ENCODE measurements at places on chromosomes 13 and 19.

- DNase-seq: no peak
Observed at GRCh38 chr13:44193731-44194130, 179.9 kb upstream of the SERP2 start.

DNA sequence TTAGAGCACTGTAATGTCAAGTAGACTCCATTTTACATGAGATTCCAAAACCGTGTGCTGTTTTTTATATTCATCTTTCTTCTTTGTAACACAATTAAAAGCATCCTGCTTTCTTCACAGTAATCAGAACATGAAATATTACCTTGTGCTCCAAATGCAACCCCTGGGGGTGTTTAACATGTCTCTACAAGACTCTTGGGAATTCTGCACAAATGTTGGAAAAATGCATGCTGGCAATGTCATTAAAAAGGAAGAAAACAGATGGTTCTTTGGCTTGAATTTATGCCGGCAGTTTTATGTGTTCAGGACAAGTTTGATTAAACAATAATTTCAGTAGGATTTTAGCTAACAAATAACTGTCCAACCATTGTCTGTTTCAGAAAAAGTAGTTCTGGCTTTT, 159.1 kb downstream of the LIG4 start:
- DNase-seq: no peak

DNA sequence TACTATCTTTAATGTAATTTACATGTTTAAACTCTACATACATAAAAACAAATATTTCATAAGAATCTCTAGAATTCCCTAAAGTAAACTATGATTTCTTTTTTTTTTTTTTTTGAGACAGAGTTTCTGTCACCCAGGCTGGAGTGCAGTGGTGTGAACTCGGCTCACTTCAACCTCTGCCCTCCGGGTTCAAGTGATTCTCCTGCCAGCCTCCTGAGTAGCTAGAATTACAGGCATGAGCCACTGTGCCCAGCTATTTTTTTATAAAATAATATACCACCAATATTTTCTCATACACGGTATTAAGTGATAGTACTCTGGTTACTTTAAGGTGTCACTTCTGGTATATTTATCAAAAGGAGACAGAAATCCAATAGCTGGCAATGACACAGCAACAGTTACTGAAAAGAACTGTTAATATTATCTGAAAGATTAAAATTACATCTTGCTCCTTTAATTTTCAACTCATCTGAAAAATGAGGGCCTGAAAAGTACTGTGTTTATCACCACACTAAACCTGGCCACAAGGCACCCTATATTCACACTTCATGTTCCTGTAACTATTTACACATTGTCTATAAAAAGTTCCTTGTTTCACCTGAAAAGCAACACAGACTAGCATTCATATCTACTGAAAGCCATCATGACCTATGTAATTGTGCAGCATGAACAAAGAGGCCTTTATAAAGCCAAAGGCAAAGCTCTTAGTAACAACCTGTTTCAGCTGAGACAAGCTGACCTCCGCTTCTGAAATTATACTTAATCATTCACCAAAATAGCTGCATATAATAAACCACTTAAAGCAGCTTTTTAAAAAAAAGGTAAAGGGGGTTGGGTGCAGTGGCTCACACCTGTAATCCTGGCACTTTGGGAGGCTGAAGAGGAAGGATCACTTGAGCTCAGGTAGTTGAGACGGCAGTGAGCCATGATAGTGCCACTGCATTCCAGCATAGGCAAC, 106.1 kb downstream of the SLC25A15 start:
- no peak for DNase-seq

- DNase-seq: no peak
Observed at GRCh38 chr13:105972306-105972721, 563.1 kb downstream of the EFNB2 start.

DNA sequence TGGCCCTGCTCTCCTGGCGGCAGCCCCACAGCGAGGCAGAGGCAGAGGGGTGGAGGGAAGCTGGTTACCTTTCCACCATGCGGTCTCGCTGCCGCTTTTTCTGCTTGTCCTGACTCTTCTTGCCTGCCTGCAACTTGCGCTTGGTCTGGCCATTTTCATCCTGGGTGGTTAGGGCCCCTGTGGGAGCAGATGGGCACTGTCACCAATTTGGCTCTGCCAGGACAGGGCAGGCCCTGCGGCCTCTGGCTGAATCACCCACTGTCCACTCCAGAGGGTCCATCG, 19.6 kb upstream of the AKAP8 start:
- DNase-seq: no peak

GRCh38 chr13:80359414-80359777, 18.5 kb upstream of the SPRY2 start:
- no peak for DNase-seq

DNA sequence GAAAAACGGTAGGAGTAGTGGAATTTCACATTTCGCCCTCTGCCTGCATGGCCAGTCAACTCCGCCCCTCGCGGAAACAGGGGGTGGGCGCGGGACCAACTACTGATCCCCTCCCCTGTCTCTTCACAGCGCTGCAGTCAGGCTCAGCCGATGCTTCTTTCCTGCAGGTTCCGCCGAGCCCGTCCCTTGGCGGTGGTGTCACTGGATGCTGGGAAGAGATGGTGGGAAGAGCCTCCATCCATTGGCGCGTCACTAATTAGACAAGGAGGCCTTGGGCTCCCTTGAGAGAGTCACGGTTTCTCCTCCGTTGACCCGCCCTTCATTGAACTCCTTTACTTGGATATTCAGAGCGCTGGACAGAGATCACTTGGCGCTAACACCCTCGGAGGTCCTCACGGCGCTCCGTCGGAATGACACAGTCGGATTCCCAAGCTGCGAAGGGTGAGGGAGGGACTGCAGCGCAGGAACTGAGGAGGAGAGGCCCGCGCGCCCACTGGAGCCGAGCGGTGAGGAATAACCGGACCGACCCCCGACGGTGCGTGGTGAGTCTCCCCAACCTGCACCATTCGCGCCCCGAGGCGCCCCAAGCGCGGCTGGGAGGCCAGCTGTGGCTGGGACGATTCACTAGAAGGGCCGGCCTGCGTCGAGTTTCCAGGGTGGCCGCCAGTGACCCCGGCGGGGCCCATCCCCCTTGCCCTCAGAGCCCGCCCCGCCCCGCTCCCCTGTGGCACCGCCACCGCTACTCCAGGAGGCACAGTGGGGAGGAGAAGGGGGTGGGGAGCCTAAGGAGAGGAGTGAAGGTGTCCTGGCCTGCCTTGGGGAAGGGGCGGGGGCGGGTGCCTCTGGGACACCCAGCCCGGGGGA, 11.2 kb upstream of the CEACAM21 start:
- no peak for DNase-seq

GRCh38 chr19:48698046-48698445, 2.3 kb downstream of the FUT2 start:
- no peak for DNase-seq

DNA sequence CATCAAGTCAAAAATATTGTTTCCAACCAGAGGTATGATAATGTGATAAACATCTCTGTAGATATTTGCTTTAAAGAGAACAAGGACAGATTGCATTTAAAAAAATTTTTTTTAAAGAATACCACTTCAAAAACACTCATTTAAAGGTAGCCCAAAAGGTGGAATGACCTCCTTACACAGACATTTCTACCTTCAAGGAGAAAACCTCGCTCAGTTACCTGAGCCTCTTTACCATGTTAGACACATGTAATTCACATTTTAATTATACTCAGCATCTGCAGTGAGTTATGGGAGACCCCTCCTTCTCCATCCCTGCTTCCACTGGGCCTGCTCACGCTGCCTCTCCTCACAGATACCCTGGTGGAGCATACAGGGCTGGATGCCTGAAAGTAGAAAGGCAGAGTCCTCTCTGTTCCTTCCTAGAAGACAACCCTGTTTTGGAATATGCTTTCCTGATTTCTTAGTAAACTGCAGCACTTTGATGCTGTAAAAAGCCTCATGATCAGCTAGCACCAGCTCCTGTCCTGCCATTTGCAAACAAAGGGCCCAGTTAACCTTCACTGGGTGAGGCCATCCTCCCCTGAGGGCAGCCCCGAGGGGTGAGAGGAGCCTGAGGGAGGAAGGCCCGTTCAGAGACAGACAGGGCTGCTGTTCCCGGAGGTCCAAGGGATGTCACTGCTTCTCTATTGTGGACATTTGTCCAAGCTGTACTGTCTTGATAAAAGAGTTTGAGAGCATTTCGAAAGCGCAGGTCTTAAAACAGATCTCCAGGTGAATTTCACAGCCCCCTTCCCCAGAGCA, 117.8 kb downstream of the IRS2 start:
- no peak for DNase-seq

- DNase-seq: no peak
Observed at GRCh38 chr13:64276232-64276631, 2860.6 kb upstream of the PCDH20 start.

DNA sequence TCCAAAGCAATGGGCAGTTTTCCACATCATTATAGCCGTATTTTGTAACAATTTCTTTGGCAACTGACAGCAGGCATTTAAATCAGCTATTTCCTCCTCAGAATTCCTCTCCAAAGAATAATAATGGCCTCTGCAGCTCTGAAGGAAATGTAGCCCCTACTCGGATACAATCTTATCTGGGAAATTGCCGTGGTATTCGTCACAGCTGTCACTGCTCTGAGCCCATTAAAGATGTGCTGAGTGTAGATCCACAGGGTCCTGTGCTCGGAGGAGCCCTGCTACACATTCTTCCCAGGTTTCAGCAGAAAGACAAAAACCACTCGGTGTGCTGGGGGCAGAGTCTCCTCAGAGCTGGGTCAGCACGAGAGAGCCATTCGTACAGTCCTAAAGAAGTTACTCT, 33.1 kb downstream of the MZT1 start:
- no peak for DNase-seq

- DNase-seq: no peak
Observed at GRCh38 chr19:17001603-17002183, 24.9 kb downstream of the CPAMD8 start.

GRCh38 chr13:99656844-99657381, 155.6 kb downstream of the TM9SF2 start:
- DNase-seq: no peak

DNA sequence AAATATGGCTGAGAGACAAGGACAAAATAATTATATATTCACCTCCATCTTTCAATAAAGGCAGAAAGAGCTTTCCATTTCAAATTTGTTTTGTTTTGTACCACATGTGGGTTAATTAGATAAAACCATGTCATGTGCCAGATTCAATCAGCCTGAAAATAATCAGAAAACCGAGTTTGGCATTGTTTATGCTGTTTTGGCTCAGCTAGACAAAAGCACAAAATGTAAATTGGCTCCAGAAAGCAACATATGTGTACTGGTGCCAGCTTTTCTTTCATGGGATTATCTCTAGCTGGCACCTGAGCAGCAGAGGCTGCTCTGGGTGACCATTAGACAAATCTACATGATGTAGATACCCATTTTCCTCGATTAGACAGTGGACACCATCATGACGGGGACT, 9.2 kb upstream of the DNAJC15 start:
- DNase-seq: no peak

GRCh38 chr19:13078897-13079541, 23.6 kb downstream of the LYL1 start:
- no peak for DNase-seq

DNA sequence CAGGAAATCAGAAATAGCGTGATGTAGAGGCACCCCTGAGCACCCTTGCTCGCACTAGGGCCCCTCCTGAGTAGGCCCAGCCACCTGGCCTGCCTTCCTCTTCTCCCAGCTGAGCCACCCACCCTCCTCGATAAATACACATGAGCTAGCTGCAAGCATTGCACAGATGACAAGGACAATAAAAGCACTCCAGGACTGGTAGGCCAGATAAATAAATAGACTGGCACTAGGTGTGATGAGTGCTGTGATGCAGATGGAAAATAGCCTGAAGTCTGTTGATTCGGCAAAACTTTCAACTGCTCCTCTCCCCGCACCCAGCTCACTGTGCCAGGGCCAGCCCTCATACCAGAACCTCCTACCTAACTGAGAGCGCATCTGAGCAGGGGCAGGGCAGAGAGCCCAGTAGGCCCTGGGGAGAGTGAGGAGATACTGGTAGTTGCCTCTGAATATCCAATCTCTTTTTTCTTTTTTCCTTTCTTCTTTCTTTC, 54.5 kb upstream of the GPI start:
- DNase-seq: no peak

GRCh38 chr13:41802684-41803444, 158.0 kb downstream of the VWA8 start:
- peak; percentile 55 for DNase-seq

DNA sequence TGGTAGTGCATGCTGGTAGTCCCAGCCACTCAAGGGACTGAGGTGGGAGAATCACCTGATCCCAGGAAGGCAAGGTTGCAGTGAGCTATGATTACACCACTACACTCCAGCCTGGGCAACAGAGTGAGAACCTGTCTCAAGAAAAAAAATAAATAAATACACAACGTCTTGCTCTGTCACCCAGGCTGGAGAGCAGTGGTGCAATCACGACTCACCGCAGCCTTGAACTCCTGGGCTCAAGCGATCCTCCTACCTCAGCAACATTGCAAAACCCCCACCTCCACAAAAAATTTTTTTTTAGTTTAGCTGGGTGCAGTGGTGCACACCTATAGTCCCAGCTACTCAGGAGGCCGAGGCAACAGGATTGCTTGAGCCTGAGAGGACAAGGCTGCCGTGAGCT, 8.8 kb downstream of the TPM4 start:
- DNase-seq: no peak

- DNase-seq: peak; percentile 68
Observed at GRCh38 chr13:30877335-30877734, 28.7 kb upstream of the MEDAG start.

DNA sequence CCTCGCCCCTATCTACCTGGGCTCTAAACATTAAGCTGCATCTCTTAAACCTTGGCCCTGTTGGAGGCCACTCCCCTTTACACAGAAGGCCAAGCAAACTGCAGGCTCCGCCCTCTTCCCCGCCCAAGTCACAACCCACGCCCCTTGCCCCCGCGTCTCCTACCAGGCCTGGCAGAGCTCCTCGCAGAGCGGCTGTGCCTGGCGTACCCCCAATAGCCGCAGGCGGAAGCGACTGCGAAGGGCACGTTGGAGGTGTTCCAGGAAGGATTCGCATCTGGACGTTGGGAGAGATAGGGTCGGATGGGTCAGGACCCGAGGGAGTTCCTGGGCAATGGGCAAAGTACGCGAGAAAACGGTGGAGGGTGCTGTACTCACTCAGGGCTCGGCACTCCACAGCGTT, 5.9 kb downstream of the RTBDN start:
- no peak for DNase-seq

DNA sequence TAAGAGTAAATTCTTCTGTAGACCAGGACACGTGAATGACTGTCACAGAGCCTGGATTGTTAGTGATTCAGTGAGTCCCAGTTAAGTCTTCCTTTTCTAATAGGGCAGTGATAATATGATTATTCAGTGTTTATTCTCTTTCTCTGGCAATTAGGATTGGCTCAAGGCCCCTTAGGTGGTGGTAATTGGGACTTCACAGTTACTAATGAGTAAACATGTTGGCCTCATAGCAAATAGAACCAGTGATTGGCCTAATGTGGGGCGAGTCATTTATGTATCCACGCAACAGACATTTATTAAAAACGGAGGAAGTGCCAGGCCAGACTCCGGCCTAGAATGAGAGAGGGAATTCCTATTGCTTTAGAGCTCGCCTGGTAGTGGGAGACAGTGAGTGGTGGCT, 72.4 kb downstream of the SHISA2 start:
- no peak for DNase-seq

- no peak for DNase-seq
Observed at GRCh38 chr13:44664308-44664707, 88.2 kb upstream of the TSC22D1 start.

GRCh38 chr19:50418176-50419021, at the start of gene SPIB:
Gene SPIB, plus strand, starts transcription at chr19:50418938. Its CDS starts 25 bp downstream, at chr19:50418963.
- no peak for DNase-seq

All from skeletal muscle cell (primary cell).